Right ventricle myocardium inferior (tissue), 1 donor: ENCODE measurements at places on chromosomes 6 and 20. TPM values are rescaled to one million over a fixed set of nuclear protein-coding genes. Genes with fewer than 3 reads are reported as not detected.

The FAM217A gene
- not detected for total RNA-seq

DNA sequence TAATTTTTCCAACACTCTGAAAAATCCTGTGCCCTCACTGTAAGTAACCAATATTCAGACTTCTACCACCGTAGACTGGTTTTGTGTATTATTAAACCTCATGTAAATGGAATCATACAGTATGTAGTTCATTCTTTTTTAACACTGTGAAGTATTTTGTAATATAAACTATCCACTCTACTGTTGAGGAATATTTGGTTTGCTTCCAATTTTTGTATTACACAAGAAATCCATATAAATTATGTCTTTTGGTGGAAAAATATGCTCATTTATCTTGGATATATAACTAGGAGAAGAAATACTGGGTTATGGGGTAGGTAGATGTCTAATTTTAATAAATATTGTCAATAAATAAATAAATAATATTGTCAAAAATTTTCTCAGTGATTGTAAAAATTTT, 116.8 kb downstream of the CHD6 start:
- no peak for DNase-seq

DNA sequence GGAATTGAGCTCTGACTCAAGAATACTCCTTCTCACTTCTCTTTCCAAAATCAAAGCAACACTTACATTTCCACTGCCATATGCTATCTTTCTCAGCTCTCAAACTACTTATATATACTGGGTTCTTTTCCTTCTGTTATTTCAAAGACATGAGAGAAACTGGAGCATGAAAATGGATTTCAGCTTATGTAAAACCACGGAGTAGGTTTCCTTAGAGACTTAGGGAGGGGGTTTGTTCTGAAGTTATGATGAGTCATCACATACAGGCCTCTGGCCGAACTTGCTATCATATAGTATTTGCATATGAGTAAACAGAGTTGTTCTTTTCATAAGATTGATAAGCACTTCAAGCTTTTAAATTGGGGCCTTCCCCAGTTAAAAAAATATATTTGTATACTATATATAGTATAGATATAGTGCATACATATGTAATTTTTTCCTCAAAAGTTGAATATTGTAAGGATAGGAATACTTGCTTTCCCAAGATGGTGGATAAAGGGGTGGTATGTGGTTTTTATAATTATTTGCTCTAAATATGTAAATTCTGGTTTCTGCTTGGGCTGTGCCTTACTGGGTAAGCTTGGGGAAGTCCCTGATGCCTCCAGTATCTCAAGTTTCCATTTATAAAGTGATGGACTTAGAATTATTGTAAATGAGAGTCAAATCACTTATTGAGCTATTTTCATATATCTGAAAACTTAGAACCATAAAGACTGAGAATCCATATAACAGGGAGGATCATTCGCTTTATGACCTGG, 273.9 kb downstream of the RFPL4B start:
- DNase-seq, result no peak

DNA sequence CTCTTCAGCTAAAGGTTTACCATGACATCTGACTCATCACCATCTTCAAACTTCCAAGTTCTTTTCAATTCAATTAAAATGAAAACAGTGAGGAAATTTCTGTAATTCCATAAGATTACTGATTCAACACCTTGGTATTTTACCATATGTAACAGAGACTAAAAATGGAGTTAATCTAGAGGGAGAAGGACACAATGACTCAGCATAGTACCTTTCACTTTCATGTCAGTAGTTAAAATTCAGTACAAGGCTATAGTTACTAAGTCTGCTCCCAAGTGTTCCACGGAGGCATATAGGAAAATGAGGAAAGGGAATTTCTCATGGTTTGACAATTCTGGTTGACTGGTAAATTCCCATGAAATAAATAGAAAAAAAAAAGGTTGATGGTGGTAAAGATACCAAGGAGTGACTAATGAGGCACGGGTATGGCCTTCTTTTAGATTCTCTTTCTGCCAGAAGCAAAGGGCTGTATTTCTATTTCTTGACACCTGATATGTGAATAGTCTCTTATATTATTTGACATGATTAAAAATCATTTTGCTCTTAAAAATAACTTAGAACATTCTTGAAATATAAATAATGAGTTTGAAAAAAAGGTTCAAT, 526.7 kb upstream of the ADGRB3 start:
- DNase-seq, result no peak

DNA sequence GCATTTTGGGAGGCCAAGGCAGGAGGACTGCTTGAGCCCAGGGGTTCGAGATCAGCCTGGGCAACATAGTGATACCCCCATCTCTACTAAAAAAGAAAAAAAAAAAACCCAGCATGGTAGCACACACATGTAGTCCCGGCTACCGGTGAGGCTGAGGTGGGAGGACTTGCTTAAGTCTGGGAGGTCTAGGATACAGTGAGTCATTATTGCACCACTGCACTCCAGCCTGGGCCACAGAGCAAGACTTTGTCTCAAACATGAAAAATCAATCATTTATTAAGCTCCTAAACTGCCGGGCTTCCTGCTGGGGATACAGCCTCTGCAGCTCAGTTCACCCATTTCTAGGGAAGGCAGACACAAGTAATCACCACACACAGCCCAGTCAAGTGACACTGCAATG, 7.3 kb upstream of the USP45 start:
- DNase-seq, result no peak

DNA sequence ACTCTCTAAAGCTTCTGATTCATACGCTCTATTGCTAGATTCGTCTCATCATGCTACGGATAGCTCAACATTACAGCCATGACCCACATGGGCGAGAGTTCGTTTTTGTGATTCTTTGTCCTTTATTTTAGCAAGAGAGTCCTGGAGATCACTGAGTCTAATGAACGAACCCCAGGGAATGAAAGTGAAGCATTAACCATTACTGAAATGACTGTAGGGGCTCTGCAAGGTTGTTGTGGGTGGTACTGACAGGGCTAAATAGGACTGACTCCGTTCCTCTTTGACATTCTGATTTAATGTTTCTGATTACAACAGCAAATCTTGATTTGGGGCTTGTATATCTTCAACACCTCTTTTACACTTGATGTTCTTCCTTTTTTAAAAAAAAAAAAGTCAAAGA, 13.7 kb upstream of the RTF2 start:
- no peak for DNase-seq

The NPEPL1 gene
- total RNA-seq, result 23.3 TPM

The PPP1R3G gene
- 13.1 TPM for total RNA-seq

DNA sequence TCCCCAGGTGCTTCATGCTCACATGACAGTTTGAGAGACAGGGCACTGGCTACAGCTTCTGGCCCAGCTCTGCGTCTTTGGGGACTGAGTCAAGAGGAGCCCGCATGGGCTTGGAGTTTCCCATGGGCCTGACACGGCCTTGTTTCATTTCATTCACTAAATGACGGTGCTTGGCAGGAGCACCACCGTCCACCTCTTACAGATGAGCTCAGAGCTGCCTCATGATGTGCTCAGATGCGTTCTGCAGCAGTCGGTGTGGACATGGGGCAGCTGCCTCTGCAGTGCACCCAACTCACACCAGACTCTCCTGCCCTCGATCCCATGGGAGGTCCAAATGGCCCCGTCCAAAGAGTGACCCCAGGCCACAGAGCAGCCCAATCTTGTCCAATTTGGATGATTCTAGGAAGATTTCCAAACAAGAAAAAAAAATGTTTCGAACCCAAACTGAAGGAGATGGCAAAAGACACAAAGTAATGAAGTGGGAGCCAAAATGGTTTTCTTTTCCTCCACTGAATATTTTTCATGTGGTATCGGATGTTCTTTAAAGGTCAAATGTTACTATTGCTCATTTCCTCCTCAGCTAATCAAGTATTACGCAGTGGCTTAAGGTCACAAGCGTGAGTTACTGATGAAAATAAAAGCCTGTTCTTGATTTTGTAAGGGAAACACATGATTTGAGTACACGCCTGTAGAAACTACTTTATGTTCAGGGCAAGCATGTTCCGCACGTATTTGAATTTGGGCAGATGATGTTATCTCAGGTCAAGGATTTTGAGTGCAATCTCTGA, 524.2 kb downstream of the CDH26 start:
- DNase-seq, result no peak

DNA sequence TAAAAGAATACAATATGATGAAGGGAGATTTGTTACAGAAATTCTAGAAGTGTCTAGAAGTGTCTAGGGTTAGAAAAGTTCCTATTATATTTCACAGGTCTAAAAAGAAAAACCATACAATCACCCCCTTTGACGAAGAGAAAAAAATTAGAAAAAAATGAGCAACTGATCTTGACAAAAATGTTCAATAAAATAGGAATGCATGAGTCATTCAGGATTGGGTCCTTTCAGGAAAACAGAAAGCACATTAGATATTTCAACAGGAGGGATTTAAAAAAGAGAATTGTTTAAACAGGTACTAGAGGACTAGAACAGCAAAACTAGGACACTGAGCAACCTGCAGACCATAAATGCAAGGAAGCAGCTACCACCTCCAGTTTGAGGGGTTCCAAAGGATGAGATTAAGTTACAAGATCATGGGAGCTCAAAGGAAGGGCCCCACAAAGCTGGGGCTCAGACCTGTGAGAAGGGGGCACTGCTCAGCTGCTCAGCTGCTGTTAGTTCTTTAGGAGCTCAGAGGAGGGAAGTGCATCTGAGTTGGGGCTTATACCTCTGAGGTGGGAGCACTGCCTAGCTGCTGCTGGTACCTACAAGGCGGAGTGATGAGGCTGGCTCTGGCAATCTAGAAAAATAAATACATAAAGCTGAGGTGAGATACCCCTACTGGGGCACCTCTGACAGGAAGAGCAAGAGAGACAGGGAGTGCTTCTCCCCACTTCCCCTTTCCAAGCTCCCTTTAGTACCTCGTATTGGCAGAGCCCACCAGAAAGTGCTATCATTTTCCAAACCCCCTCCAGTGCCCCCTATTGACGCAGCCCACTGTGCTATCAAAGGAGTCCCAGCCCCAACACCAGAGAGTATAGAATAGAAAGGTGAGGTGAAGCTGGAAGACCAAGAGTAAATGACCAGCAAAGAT, 27.1 kb upstream of the BEND6 start:
- no peak for DNase-seq

- DNase-seq, result no peak
Measured at GRCh38 chr6:152121910-152122309, 314.4 kb downstream of the ESR1 start.

GRCh38 chr6:159461266-159461665, 231.8 kb downstream of the SOD2 start:
- DNase-seq, result no peak

- DNase-seq, result no peak
Measured at GRCh38 chr20:51005214-51005613, 17.7 kb downstream of the KCNG1 start.

- DNase-seq, result no peak
Measured at GRCh38 chr6:161544801-161545480, 271.1 kb upstream of the AGPAT4 start.

The CD93 gene
- 43.5 TPM for total RNA-seq

The MUCL3 gene
- not detected for total RNA-seq

- no peak for DNase-seq
Measured at GRCh38 chr6:136752554-136752953, 39.7 kb downstream of the MAP3K5 start.

The SNX21 gene
- total RNA-seq, result 22.5 TPM

DNA sequence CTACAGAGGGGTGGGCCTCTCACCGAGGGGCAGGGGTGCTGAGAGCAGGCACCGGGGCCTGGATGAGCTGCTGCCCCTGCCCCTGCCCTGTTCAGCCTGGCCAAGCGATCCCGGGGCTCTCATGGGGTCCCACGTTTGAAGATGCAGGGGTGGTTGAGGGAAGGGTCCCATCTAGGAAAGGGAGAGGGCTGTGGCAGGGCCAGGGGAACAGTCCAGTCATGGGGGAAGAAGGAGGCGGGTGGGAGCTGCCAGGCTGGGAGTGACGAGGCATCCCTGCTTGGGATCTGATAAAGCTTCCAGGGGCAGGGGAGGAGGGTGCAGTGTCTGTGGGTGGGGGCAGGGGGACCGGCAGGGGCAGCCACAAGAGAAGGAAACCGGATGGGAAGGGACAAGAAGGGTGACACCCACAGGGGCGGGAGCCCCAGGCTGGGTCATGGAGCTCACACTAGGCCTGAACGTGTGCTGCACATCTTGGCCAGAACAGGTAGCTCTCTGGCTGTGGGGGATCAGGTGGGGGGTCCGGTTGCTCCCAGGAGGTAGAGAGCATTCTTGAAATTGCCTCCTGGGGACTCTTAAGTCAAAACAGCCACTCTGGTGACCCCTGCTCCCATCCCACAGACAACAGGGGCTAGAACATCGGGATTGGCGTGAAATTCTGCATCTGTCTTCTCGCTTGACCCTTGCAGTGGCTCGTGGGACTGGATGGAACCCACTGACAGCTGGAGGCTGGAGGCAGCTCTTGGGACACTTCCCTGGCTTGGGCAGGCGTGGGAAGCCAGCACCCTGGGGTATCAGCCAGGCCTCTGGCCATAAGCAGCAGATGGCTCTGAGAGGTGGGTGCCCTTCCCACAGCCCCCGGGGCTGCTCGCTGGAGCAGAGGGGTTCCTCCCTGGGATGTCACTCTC, 58.0 kb upstream of the GATA5 start:
- no peak for DNase-seq

DNA sequence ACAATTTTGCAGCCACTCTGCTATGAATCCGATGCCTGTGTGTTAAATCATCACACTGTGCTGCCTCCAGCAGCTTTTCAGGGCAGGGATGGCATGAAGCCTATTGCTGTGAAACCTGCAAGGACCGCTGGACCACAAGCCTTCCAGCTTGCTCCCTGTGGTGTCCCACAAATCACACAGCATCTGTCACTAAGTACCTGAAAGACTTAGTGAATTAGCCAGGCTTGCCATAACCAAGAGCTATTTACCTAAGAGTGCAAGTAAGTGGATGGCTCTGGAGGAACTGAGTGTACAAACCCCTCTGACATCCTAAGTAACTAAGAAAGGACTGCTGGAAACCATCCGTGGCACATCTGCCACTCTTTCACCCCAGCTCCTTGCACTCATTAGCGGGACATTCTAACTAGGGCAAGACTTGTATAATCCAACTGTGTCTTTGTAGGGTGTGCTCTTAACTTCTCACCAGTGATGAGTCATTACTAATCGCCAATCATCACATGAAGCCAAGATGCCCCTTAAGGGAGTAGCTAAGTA, 34.7 kb downstream of the FOXQ1 start:
- no peak for DNase-seq

DNA sequence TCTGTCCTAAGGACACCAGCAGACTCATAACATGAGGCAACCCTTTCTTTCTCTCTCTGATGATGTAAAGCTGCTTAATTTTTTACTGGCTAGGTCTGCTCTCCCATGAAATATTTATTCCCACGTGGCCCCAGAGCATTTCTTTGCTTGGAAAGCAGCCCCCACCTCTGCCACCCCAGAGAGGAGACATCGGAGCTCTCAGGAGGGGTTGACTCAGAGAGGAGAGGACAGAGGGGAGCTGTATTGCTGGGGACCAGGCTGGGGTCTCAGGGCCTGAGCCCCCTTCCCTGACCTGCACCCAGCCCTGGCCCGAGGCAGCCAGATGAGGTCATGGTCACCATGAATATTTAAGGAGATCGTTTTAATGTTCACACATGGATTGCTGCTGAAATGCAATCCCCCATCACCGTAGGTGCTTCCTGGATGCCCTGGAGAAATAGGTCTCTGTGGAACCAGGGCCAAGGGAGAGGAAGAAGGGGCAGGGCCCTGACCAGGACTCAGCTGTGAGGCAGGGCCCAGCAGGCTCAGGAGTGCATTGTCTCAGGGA, 117.5 kb downstream of the DLL1 start:
- peak; percentile 27 for DNase-seq

GRCh38 chr20:57835074-57835452, 125.2 kb upstream of the PMEPA1 start:
- no peak for DNase-seq
